HS-5 (cell line): ENCODE measurements at places on chromosomes 16 and 17.

GRCh38 chr17:82213251-82214011 is 789 bp upstream of the CCDC57 start:
- peak; percentile 57 for DNase-seq

DNA sequence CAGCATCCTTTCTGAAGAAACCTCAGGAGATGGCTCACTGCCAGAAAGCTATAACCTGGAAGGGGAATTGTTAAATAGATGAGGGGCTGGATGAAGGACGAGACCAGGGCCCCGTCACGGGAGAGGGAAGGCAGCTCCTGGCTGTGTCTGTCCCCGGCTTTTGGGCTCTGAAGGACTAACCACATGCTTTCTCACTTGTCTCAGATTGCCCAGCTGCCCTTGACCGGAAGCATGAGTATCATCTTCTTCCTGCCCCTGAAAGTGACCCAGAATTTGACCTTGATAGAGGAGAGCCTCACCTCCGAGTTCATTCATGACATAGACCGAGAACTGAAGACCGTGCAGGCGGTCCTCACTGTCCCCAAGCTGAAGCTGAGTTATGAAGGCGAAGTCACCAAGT is 14.5 kb downstream of the SERPINF1 start:
- no peak for DNase-seq

DNA sequence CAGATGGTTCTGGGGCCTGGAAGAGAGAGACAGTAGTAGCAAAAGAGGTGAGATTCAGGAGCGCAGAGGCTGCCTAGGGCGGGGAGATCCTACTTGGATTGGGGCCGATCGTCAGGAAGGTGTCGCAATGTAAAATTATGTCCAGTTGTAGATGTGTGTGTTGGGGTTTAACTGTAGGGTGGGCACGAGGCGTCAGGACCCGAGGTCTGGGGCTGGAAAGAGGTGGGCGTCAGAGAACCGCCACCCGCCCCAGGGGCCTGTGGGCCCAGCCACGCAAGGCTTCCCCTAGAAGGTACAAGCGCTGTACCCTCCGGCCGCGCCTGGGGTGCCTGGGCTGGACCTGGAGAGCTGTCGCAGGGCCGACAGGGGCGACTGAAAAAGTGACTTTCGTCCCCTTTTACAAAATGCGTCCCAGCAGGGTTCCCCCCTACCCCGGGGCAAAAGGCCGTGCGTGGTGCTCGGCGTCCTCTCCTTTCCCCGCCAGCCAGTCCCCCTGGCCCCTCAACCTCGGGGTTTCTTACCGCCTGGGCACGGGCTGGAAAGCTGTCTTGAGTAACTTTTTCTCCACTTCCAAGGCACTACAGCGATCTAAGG is 2.8 kb downstream of the IRX3 start:
- DNase-seq: no peak

GRCh38 chr17:28426081-28426519 is 20.1 kb upstream of the SLC46A1 start:
- DNase-seq: no peak

DNA sequence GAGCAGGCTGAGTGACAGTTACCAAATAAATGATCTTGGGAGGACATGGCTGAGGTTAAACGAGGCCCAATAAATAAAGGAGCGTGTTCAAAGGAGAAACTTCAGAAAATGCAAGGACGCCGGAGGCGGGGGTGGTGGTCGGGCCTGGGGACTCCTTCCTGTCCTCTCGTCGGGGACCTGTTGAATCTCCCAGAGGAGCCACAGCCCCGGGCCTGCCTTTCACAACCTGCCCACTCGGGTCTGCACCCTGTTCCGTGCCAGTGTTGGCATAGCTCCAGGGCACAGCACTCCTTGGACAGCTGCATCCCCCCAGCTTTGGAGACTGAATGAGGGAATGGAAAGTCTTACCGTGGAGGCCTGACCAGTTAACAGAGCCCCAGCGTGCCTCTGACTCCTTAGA is 8.1 kb upstream of the TBX4 start:
- DNase-seq: no peak

GRCh38 chr16:85936816-85937215 is 37.9 kb downstream of the IRF8 start:
- DNase-seq: no peak

DNA sequence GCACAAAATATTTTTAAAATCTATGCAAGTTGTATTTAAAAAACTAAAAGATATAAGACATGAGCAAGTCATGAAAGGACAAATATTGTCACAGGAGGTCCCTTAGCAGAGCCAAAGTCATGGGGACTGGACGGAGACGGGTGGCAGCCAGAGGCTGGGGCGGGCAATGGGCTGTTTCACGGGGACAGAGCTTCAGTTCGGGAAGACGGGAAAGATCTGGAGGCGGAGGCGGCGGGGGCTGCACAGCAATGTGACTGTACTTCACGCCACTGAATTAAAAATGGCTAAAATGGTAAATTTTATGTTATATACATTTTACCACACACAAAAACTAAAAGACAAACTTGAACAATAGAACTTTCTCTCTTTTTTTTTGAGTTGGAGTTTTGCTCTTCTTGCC is 60.0 kb upstream of the METRNL start:
- no peak for DNase-seq

GRCh38 chr16:19817122-19817521 is 67.5 kb downstream of the GPRC5B start:
- no peak for DNase-seq

GRCh38 chr17:44376779-44377178 is 12.7 kb downstream of the ITGA2B start:
- DNase-seq: no peak

GRCh38 chr16:10668322-10669045 is 26.2 kb downstream of the TEKT5 start:
- DNase-seq: no peak

GRCh38 chr16:88769617-88770460 is 15.2 kb downstream of the PIEZO1 start:
- DNase-seq: no peak

- DNase-seq: no peak
These were observed 272.4 kb downstream of the CBLN1 start for GRCh38 chr16:49009204-49009603.

DNA sequence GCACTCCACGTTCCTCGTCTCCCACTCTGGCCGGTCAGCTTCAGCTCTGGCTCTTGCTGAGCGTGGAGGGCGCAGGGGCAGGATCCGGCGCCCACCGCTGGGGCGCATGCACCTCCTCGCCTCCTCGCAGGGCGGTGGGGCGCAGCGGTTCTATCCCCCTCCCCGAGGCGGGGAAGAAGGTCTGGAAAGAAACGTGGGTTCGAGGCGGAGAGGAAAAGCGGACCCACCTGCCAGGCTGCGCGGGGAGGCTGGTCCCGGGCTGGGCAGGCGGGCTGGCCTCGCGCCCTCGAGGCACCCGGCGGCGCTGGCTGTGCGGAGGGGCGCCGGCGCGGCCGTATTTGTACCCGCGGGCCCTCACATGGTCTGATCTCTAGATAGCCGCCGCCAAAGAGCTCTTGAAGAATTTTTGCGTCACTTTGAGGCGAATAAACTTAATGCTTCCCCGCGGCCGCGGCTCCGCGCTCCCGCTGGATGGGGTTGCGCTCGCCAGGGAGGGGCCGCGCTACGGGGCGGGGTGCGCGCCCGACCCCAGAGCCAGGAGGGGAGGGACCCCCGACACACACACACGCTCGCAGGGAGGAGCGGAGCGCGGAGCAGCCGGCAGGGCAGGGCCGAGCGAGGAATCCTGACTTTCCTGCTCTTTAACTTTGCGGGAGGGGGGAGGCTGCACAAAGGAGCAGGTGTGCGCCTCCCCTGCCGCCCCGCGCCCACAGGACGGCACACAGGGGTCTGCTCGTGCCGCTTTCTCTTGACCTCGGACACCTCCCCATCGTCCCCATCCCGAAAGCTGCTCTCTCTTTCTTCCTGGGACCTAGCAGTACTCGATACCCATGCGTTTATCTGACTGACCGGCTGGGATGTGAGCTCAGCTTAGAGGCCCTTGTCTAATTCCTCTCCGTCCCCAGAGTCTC is at the start of gene SLC6A4:
Gene SLC6A4, minus strand, starts transcription at position 312 of the 911 bp plus-strand sequence. CDS start 13,739 bp downstream, outside the sequence.
- DNase-seq: no peak

DNA sequence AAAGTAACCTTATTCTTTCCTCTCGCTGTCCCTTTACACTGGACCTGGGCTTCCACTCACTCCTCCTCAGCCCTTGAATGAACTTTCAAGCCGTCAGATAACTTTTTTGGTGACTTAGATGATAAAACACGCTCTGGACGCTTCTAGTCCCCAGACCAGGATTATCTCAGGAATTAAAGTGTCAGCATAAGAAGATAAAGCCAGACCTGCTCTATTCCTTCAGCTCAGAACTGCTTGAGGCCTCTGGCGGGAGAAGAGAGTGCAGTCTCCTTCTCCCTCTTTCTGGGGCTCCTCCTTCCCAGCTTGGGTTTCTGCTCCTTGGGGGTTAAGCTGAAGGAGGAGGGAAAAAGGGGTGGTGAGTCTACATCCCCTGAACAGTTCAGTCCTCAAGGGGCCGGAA is 6.6 kb downstream of the LPO start:
- DNase-seq: no peak

GRCh38 chr17:20299013-20299412 is 168.3 kb downstream of the LGALS9B start:
- DNase-seq: no peak

GRCh38 chr16:58160855-58161254 is 31.7 kb upstream of the CFAP20 start:
- DNase-seq: no peak

GRCh38 chr16:73399486-73399885 is 351.6 kb upstream of the ZFHX3 start:
- no peak for DNase-seq

- no peak for DNase-seq
These were observed 62.5 kb downstream of the SLC39A11 start for GRCh38 chr17:73029991-73030390.

DNA sequence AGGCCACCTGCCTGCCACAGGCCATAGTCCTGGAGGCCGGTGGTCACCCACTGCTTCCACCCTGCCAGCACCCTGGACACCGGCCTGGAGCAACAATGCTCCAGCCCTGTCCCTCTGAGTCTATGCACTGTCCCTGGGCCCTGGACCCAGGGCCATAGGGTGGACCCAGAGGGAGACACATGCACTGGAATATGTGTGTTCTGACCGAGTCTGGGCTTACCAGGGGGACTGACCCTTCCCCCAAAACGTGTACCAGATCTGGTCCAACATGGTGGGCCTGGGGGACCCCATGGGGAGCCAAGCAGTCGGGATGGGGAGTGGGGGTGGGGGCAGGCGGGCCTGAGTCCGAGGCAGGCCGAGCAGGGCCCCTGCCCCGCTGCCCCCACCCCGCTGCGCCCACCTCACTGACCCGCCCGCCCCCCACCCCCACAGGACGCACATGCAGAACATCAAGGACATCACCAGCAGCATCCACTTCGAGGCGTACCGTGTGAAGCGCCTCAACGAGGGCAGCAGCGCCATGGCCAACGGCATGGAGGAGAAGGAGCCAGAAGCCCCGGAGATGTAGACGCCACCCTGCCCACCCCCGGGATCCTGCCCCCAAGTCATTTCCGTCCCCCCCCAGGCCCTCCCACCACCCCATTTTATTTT is 357.4 kb downstream of the SEC14L1 start:
- no peak for DNase-seq

DNA sequence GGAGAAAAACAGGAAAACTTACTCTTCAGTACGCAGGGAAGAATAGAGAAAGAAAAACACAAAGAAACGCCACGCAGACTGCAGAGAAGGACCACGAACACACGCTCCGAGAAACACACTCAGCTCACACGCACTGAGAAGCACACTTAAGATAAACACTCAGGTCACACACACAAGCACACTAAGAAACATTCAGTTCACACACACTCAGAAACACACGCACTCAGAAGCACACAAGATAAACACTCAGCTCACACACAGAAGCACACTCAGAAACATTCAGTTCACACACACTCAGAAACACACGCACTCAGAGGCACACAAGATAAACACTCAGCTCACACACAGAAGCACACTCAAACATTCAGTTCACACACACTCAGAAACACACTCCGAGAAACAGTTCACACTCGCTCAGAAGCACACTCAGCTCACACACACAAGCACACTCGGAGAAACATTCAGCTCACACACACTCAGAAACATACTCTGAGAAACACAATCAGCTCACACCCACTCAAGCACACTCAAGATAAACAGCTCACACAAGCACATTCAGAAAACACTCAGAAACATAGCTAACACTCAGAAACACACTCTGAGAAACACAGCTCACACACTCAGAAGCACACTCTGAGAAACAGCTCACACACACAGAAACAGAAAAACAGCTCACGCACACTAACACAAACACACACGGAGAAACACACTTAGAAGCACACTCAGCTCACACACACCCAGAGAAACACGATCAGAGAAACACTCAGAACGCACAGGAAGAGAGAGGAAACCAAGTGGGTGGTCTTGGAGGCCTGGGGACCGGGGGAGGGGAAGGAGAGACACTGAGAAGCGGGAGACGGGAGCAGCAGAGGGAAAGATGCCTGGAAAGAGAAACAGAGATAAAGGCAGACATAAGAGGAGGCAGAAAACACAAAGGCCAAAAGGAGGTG is 908 bp downstream of the TMEM98 start:
- no peak for DNase-seq

DNA sequence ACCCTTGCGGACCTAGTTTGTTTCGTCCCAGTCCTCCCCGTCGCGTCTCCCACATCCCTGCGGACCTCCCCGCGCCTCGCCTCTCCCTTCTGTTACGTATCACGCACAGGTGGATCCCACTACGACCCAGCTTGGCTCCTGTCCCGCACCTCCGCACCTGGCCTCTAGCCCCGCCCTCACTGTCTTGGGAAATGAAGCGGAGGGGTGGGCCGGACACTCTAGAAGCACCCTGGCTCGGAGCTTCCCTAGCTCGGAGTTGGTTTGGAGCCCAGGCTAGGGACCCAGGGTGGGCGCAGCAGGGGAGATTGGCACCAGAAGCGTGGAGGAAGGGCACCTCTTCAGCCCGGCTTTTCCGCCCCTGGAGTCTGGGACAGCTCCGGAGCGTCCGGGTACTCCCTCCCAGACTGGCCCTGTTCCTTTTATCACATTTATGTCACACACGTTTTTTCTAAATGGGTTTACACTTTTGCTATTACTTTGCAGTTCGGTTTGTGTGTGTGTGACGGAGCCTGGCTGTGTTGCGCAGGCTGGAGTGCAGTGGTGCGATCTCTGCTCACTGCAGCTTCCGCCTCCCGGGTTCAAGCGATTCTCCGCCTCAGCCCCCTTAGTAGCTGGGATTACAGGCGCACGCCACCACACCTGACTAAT is 1.4 kb upstream of the CEMP1 start:
- no peak for DNase-seq

DNA sequence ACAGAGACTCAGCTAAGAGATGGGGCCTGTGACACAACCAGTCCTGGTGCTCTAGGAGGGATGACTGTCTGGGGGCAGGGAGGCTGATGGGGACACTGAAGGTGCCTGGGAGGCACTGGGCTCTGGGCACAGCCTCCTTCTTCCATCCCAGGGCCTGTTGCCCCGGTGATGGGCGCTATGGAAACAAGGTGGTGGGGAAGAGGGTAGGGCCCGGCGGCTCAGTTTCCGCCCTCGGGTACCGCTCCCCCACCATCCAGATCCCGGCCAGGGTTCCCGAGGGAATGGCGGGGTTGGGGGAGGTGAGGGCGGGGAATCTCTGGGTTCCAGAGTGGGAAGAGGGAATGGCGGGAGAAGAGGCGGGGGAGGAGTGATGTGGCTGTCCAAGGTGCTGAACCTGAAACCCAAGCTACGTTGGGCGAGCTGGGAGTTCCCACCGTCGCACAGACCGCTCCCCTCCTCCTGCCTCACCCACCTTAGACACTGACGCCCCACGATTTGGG is 981 bp downstream of the KCNH4 start:
- no peak for DNase-seq
